ENCODE measurements at places on chromosomes 6 and 20.

- DNase-seq: no peak
Observed at GRCh38 chr6:112366695-112367553, 19.8 kb downstream of the RFPL4B start.

DNA sequence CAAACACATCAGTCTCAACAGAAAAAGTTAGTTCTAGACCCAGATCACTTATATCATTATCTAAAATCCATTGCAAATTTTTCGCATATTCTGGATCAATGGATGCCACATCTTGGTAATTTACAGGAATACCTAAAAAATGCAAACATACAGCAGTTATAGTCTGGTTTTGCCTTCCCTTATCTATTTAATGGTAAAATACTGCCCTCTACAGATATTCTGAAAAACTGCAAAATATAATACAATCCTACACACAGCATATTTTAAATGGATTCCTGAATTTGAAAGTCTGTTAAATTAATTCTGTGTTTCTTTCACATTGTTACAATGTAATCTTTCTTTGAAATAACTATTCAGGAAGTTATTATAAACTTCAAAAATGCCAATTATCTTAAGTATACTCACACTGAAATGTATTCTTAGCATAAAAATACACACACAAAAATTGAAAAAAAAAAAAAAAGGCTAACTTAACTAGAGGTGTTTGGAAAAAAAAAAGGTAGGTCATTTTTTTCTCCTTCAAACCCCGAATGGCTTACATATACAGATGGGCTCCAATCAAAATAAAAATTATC is 88.4 kb downstream of the HACE1 start:
- DNase-seq: peak; percentile 14

DNA sequence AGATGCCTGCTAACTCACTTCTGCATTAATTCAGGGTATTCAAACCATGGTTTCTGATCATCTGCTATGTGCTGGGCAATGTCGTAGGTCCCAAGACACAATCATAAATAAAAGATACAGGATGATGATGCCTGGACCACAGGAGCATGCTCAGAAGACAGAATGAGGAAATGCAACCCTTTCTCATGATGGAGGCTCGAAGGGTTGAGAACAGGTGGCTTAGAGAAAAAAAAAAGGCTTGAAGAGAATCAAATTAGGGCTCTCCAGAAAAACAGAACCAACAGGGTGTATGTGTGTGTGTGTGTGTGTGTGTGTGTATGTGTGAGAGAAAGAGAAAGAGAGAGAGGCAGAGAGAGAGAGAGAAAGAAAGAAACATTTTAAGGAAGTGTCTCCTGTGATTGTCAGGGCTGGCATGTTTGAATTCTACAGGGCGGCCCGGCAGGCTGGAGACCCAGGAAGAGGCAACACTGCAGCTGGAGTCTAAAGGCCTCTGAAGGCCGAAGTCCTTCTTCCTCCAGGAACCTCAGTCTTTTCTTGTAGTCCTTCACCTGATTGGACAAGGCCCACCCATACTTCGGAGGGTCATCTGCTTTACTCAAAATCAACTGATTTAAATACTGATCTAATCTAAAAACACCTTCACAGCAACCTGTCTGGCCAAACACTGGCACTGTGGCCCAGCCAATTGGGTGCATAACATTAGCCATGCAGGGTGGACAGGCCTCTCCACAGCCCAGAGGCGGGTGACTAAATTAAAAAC is 143.8 kb downstream of the ERMARD start:
- DNase-seq: no peak

DNA sequence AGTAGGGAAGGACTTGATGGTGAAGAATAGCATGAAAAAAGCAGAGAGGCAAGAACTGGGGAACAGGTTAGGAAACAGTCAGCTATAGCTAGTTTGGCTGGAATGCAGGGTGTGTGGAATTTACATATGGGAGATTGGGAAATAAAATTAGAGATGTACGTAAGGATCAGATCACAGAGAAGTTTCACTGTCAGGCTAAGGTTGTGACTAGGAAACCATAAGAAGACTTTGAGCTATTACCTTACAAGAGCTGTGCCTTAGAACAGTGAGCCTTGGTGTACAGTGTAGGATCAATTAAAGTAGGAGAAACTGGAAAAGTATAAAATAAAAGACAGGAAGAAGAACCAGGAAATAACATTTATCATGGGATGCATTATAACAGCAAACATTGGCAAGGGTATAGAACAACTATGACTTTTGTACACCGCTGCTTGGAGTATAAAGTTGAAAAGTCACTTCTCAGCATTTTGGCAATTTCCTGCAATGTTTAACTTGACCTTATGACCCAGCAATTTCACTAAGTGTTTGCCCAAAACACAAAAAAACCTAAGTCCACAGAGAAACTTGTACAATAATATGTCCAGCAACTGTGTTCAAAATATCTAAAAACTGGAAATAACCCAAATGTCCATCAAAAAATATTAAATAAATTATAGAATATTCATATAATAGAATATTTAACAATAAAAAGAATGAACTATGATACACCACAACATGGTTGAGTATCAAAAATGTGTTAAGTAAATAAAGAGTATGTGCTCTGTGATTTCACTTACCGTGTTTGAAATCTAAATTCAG is 31.2 kb upstream of the SPTLC3 start:
- no peak for DNase-seq

DNA sequence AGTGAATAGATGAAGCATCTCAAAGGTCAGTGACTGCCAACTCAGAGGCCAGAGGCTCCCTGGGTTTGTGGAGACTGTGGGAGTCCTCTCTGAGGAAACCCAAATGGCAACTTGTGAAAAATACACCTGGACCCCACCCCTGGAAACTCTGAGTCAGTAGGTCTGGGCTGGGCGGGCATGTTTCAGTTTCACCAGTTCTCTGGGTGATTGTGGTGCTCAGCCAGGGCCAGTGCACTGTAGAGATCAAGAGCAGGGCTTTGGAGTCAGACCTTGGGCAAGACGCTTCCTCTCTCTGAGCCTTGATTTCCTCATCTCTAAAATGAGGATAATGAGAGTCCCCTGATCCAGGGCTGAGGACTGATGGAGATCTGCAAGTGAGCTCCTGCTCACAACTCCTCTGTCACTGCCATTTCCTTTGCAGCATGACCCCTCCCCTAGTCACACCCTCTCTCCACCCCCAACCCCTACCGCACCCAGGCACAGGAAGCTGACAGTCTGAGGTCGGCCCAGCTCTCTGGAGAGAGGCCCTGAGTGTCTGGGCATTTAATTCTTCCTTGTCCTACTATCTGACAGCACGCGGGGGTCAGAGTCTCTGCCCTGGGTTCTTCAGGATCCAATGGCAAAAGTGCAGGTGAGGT is 5.1 kb downstream of the DEF6 start:
- no peak for DNase-seq

- DNase-seq: no peak
Observed at GRCh38 chr6:155319902-155320301, 5.6 kb upstream of the TFB1M start.

DNA sequence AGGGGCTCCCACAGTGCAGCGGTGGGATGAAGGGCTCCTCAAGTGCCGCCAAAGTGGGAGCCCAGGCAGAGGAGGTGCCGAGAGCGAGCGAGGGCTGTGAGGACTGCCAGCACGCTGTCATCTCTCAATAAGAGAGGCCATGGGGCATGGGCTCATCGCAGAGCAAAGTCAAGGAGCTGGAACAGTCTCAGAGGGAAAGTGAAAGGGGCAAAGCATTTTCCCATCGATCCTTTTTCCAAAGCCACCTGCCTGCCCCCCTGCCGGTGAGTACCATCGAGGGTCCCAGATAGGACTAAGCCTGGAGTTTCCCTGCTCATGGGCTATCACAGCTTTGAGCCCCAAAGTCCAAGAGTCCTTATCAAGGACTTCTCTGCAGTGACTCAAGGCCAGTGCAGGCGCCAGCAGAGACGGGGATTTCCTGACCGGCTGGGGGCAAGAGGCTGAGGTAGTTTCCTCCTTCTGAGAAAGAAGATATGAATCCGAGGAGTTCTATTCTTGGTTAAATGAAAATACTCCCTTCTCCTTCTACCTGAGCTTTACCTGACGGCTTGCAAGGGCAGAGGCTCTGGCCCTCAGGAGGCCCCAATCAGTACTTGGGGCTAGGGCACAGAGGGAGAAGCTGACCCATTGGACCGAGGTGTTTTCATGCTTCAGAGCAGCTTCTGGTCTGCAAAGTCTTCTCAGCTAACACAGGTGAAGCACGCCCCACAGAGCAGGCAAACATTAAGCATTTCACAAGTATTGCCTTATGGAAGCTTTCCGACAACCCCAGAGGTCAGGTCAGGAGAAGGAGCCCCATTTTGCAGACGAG is 22.6 kb downstream of the ETV7 start:
- DNase-seq: no peak

DNA sequence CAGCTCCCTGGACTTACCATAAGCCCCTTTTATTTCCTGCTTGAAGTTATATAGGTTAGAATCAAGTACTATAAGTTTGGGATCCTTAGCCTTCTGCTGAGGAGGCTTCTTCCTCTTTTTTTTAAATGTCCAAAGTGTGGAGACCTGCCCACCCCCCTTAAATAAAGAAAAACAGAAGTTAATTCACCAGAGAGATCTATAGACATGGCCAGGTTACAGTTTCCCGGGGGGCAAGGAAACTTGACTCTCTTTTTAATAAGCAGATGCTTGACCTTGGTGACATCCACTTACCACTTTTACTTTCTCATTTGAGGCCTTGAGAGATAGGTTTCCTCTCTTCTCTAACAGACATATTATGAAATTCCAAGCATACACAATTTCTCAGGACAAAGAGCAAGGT is 88.3 kb downstream of the BMP2 start:
- DNase-seq: no peak

- DNase-seq: no peak
Observed at GRCh38 chr6:81890846-81891245, 138.4 kb upstream of the TENT5A start.

Measured in HEK293T (cell line).